Hepatocyte (in vitro differentiated cells): ENCODE measurements at places on chromosomes 2 and 18.

DNA sequence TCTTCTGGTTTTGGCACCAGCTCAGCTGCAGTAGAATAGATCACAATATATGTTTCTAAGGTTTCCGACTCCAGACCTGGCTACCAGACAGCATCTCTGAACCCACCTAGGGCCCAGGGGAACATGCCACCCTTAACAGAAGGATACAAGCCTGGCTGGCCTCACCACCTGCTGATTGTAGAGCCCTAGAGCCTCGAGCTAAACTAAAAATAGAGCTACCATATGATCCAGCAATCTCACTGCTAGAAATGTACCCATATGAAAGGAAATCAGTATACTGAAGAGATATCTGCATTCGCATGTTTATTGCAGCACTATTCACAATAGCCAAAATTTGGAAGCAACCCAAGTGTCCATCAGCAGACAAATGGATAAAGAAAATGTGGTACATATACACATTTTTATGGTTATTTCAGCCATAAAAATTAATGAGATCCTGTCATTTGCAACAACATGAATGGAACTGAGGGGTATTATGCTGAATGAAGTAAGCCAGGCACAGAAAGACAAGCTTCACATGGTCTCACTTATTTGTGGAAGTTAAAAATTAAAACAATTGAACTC is 242.4 kb upstream of the SLC39A10 start:
- H3K4me3 ChIP-seq = no peak overlapping the region
- H3K36me3 ChIP-seq = no peaks in the 10 kb centered on the region
- no peaks in the 10 kb centered on the region for H3K4me1 ChIP-seq
- DNase-seq = no peak
- H3K27me3 ChIP-seq = no peaks in the 10 kb centered on the region

DNA sequence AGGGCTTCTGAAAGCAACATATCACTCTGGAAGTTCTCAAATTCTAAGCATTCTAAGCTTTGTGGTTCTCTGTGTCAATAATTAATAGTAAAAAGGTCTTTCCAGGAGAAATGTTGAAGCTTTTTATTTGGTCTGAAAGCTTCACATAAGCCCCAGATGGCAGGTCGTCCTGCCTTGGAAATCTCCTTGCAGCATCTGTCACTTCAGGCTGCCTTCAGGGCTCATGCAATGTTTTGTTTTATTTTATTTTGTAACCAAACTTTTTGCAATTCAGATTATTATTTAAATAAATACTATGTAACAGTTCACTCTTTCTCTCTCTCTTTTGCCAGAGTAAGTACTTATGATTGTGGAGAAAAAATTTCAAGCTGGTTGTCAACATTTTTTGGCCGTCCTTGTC is 46.7 kb upstream of the FHOD3 start:
- DNase-seq = no peak
- H3K36me3 ChIP-seq = no peaks in the 10 kb centered on the region
- no peak overlapping the region for H3K27ac ChIP-seq
- no peaks in the 10 kb centered on the region for H3K27me3 ChIP-seq

DNA sequence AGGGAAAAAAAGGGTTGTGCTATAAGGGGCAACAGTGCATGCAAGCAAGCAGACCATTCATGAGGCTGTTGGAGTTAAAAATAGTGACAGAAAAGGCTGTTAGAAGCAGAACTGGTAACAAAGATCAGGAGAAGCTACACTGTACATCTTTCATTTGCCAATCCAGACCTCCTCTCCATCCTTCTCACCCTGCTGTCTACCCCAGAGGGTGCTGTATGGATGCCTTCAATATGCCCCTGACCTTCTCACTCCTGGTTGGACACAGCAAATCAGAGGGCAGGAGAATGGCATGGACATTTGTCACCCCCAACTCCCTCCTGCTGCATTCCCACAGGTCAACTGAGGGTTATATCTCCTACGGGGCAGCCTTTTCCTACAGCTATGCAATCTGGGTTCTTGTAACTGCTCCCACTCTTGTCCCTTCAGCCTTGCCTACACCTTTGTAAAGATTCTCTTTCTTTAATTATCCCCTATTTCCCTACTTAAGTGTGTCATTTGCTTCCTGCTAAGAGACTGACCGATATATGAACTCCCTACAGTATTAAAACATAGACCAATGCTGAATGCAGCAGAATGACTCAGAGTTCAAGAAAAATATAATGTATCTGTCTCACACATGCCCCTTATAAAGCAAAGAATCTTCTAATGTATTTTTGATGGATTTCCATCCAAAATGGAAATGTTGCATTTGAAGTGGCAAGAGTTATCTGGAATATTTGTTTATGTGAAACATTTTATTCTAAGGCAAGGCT is 169.2 kb upstream of the NCKAP5 start:
- H3K4me1 ChIP-seq = no peaks in the 10 kb centered on the region
- no peaks in the 10 kb centered on the region for H3K36me3 ChIP-seq
- H3K27me3 ChIP-seq = no peaks in the 10 kb centered on the region
- no peak for DNase-seq

DNA sequence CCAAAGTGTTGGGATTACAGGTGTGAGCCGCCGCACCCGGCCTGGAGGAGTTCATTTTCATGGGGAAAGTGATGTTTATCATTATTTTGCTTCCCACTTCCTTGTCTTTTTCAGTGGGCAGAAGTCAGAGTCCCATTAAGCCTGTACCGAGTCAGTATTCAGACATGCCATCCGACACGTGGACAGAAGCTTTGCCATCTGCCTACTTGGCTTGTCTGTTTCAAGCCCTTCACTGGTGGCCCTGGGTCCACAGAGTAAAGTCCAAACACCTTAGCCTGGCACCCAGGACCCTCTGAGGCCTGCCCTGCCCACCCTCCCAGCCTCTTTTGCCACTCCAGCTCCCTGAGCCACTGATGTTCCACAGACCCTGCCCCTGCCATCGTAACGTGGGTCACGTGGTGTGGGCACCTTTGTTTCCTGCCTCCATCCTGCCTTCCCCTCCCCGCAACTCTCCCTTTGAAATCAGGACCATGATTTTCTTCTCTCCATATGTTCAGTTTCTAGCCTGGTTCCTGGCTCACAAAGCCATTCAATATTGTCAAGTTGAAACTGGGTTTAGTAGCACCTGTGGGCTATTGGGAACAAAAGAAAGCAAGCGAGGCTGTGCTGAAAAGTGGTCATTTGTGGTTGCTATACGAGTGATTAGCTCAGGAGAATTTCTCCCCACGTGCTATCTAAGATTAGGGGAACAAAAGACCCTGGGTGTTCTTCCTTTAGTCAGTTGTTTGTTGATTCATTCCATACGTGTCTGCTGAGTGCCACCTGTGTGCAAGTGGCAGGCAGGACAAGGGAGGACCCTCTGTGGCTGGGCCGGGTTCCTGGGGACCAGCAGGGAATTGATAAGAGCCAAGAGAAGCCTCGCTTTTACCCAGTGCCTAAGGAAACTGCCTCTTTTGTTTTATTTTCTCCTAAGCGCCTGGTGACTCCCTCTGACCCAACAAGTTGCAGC is 5.1 kb upstream of the ODC1 start:
- peaks cover 14% of the 10 kb centered on the region for H3K4me1 ChIP-seq
- DNase-seq = no peak
- no peak overlapping the region for H3K4me3 ChIP-seq
- H3K27ac ChIP-seq = no peak overlapping the region

DNA sequence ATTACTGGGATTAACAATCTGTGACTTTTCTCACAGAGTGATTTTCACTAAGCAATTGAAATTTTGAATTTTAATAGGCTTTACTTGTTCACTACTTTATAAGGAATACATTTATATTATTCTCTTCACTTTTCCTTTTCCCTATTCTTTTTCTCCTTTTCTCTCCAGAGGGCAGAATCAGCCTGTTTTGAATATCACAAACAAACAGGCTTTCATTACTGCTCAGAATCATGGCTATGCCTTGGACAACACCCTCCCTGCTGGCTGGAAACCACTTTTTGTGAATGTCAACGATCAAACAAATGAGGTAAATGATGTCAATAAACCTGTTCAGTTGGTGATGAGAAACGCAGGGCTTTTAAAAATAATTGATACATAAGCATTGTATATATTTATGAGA is 35.3 kb downstream of the CPS1 start:
- no peak for DNase-seq
- no peak overlapping the region for H3K4me3 ChIP-seq
- no peaks in the 10 kb centered on the region for H3K36me3 ChIP-seq

GRCh38 chr2:200476836-200477235 is 33.0 kb downstream of the KCTD18 start:
- no peaks in the 10 kb centered on the region for H3K36me3 ChIP-seq
- H3K27ac ChIP-seq = no peak overlapping the region
- H3K4me3 ChIP-seq = no peak overlapping the region
- DNase-seq = no peak
- no peaks in the 10 kb centered on the region for H3K27me3 ChIP-seq

DNA sequence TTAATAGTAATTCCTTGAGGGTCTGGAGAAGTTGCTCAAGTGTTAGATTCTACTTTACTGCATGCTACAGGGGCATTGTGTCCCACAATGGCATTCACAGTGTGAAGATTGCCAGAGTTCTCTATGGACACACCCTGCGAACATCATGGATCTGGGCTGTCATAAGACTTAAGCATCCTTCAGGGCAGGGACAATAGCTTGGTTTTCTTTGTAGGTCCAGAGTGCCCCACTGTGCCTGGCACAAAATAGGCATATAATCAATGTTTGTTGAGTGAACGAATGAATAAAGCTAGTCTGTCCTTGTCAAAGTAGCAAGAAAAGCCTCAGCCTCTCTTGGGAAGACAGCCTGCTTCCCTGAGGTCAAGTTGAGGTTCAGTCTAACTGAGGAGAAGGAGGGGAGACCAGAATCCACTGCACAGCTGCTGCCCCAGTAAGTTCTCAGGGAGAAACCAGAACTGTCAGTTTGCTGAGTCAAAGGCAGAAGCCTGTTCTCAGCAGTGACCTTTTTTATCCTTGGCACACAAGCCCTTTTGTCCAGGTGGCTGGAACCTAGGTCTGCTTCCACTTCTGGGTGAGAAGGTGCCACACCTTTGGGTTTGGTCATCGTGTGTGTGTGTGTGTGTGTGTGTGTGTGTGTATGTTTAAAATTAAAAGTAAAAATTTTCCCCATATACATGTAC is 15.0 kb downstream of the INPP4A start:
- peaks cover 3% of the 10 kb centered on the region for H3K4me1 ChIP-seq
- no peak overlapping the region for H3K27ac ChIP-seq
- no peak for DNase-seq
- no peaks in the 10 kb centered on the region for H3K27me3 ChIP-seq
- H3K36me3 ChIP-seq = no peaks in the 10 kb centered on the region

DNA sequence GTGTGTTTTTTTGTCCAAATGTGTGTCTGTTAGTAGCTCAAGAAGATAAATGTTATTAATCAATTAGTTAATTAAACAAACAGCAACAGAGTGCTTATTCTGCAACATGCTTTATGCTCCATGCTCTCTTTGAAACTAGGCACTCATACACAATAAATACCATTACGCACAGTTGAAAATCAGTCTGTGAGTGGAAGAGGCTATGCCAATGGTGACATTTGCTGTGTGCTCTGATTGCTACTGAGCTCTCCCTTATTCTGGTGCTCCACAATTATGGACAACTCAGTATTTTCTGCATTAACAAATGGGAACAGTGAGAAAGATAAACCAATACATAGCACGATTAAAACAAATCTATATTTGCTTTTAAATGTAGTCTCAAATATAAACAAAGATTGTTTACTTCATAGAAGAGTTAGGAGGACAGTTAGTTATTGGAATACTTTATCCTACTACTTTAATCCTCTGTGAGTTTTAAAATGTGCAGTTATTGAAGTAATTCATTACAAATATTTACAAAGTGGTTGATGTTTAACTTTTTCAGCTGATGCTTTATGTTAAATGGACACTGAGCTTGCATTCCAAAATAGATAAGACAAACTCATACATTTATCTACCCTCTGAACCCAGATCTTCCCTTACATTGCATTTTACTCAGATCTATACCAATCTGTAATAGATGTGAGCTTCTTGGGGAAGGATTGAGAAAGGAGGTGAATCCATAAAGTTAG is 55.3 kb downstream of the NXPH2 start:
- peaks cover 14% of the 10 kb centered on the region for H3K4me1 ChIP-seq
- H3K36me3 ChIP-seq = no peaks in the 10 kb centered on the region
- H3K4me3 ChIP-seq = no peak overlapping the region
- H3K27me3 ChIP-seq = no peaks in the 10 kb centered on the region

DNA sequence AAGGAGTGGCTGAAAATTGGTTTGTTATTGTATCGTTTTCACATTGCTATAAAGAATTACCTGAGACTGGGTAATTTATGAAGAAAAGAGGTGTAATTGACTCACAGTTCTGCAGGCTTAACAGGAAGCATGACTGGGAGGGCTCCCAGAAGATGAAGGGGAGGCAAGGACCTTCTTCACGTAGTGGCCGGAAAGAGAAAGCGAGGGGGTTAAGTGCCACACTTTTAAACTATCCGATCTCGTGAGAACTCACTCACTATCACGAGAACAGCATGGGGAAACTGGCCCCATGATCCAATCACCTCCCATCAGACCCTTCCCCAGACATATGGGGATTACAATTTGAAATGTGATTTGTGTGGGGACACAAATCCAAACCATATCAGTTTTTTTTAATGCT is 81.6 kb downstream of the FBXO15 start:
- H3K4me3 ChIP-seq = no peak overlapping the region
- no peaks in the 10 kb centered on the region for H3K36me3 ChIP-seq
- H3K4me1 ChIP-seq = peaks cover 18% of the 10 kb centered on the region
- H3K27ac ChIP-seq = no peak overlapping the region
- no peak for DNase-seq

DNA sequence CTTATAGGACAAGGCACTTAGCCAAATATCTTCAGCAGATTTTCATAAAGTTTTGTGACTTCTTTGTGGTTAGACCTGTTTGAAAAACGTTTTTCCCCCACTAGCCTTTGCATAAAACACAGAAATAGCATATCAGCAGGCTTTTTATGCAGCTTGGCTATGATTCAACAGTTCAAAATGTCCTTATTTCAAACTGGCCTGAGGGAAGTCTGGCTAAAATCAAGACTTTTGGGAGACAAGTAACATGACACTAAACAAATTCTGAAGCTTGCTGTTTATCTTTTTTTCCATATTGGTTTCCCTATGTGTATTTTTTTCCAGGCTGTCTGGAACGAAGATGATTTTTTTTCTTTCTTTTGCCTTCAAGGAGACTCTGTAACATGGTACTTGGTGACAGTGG is 95.1 kb upstream of the L3MBTL4 start:
- no peaks in the 10 kb centered on the region for H3K36me3 ChIP-seq
- H3K4me1 ChIP-seq = peaks cover 26% of the 10 kb centered on the region
- H3K27me3 ChIP-seq = no peaks in the 10 kb centered on the region
- H3K4me3 ChIP-seq = no peak overlapping the region
- DNase-seq = peak; percentile 70

- no peaks in the 10 kb centered on the region for H3K27me3 ChIP-seq
- no peaks in the 10 kb centered on the region for H3K4me1 ChIP-seq
- no peak overlapping the region for H3K4me3 ChIP-seq
- no peak for DNase-seq
- H3K27ac ChIP-seq = no peak overlapping the region
Observed at GRCh38 chr2:169910109-169910799, 83.0 kb downstream of the UBR3 start.
